ENCODE measurements at places on chromosomes 16 and 17. TPM values are rescaled to one million over a fixed set of nuclear protein-coding genes. Genes with fewer than 3 reads are reported as not detected.

DNA sequence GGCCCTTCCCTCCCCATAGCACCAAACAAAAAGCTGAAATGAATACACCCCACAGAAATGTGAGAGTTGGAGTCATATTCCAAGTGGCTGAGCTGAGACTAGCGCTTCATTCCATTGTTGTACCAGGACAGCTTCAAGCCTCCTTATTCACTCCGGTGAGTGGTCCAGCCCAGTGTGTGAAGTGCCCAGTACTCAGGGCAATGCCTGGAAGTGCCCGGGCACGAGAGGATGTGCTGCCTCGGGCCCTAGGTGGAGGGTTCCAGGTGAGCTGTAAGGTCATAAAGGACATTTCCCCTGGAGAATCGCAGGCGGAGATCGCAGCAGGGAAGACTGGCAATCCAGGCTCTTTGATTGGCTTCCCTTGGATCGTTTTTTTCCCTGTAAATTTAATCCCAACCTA, 5.4 kb upstream of the CYLD start:
- DNase-seq = no peak

The TMEM219 gene
- 135 TPM for total RNA-seq

- no peak for DNase-seq
Observed at GRCh38 chr16:13920510-13920818, 510 bp downstream of the ERCC4 start.

GRCh38 chr17:50115756-50116155, 14.2 kb downstream of the SAMD14 start:
- DNase-seq = no peak

GRCh38 chr16:87331241-87331801, 14.1 kb upstream of the C16orf95 start:
- no peak for DNase-seq

The PNMT gene
- total RNA-seq = 9.5 TPM

The TPSAB1 gene
- total RNA-seq = 19.8 TPM

The ASPA gene
- total RNA-seq = 1.6 TPM

The KCNJ18 gene
- total RNA-seq = not detected

The GRIN2C gene
- total RNA-seq = not detected

The YBX2 gene
- 2.6 TPM for total RNA-seq

Data from breast epithelium (tissue), 4 donors.